Upper lobe of left lung (tissue), 6 donors: ENCODE measurements at places on chromosomes 16 and 17. TPM values are rescaled to one million over a fixed set of nuclear protein-coding genes. Genes with fewer than 3 reads are reported as not detected.

IGSF6 gene
- 7.0 TPM for total RNA-seq

SNX20 gene
- total RNA-seq, result 16.9 TPM

KRTAP17-1 gene
- total RNA-seq, result not detected

ENKD1 gene
- 20.2 TPM for total RNA-seq

GNG13 gene
- total RNA-seq, result not detected

DNA sequence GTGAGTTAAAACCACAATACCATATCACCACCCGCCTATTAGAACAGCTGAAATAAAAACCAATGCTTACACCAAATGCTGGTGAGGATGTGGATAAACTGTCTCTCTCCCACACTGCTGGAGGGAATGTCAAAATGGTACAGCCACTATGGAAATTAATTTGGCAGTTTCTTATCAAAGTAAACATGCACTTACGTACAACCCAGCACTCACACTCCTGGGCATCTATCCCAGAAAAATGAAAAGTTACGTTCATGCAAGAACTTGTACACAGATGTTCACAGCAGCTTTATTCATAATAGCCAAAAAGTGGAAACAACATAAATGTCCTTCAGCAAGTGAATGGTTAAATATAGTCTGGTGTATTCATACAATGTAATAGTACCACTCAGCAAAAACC is 173.2 kb upstream of the MYOCD start:
- H3K27me3 ChIP-seq, result no peaks in the 10 kb centered on the region
- H3K4me1 ChIP-seq, result no peaks in the 10 kb centered on the region
- no peak overlapping the region for H3K4me3 ChIP-seq
- no peak overlapping the region for H3K27ac ChIP-seq

GRCh38 chr16:30820952-30821421 is 34.0 kb upstream of the ZNF629 start:
- H3K27me3 ChIP-seq, result no peaks in the 10 kb centered on the region
- H3K36me3 ChIP-seq, result no peaks in the 10 kb centered on the region
- DNase-seq, result no peak
- no peak overlapping the region for H3K4me3 ChIP-seq
- H3K27ac ChIP-seq, result no peak overlapping the region

GRCh38 chr16:4488499-4488967 is 12.3 kb downstream of the HMOX2 start:
- no peaks in the 10 kb centered on the region for H3K36me3 ChIP-seq
- no peak for DNase-seq
- H3K4me1 ChIP-seq, result peaks cover 29% of the 10 kb centered on the region
- peak overlapping the region; percentile 70 for H3K27ac ChIP-seq
- no peaks in the 10 kb centered on the region for H3K27me3 ChIP-seq

- no peaks in the 10 kb centered on the region for H3K4me1 ChIP-seq
- no peak overlapping the region for H3K4me3 ChIP-seq
- H3K27ac ChIP-seq, result no peak overlapping the region
- no peaks in the 10 kb centered on the region for H3K36me3 ChIP-seq
- DNase-seq, result no peak
- H3K27me3 ChIP-seq, result no peaks in the 10 kb centered on the region
These were observed 9.6 kb downstream of the FTO start for GRCh38 chr16:53713403-53714204.

DNA sequence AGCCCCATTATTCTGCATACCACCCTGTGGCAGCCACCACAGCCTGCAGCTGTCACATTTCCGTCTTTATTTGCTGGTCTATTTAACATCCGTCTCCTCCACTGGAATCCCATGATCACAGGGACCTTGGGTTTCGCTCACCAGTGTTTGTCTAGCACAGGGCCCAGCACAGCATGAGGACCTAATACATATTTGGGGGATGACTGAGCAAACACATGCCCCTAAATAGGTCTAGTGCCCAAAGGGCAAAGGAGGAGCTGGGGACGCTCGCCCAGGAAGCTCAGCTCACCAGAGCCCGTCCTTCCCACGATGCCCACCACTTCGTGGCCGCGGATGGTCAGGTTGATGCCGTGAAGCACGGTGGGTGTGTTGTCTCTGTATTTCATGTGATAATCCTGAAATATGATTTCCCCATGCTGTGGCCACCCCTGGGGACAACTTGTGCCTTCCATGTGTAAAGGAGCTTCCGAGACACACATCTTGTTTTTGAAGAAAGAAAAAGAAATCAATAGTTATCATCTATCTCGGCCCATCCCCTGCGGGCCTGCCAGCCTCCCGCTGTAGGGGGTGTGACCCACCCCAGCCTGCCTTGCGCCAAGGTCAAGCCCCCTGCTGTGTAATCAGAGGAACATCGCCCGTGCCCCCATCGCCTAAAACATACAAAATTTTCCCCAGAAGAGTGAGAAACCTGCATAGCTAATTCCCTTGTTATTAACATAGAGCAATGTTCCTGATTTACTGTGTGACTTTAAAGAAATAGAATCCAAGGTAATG is 21.0 kb upstream of the ABCC12 start:
- DNase-seq, result no peak
- no peak overlapping the region for H3K4me3 ChIP-seq
- H3K4me1 ChIP-seq, result no peaks in the 10 kb centered on the region

DNA sequence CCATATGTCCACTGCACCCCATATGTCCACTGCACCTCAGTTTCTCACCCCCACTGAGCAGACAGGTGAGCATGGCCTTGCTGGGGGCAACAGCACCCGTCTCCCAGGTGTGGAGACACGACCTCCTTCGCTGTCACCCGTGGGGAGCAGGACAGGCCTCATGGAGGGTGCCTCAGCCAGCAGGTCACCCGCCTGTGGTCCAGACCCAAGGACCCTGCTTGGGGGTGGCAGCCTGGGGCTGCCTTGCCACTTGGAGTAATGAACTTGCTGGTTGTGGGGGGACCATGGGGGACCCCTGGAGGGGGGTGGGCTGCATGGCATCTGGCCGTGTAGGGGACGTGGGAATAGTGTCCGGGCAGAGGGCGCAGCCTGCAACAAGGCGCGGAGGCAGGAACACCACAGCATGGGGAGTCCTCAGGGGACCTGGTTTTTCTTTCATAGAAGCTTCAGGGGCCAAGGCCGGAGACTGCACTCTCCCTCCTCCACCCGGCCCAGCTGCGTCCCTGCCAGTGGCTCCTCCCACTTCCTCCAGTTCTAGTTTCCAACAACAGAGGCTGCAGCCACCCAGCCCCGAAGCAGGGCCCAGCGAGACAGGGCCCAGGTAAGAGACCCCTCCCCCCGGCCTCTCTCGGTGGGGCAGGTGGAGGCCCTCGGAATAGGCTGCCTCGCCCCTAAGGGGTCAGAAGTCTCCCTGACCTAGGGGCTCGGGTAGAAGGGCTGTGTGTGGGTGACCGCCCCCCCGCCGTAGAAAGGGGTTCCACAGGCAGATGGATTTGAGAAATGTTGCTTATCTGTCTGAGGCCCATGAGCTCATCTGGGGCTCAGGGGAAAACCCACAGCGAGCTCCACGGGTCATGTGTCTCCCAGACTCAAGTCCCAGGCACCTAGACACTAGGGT is at the start of gene NHLRC4:
NHLRC4 (plus strand) TSS at position 531 of the 898 bp plus-strand sequence. CDS start 1,043 bp downstream, outside the sequence.
- no peaks in the 10 kb centered on the region for H3K36me3 ChIP-seq
- peak; percentile 51 for DNase-seq

GRCh38 chr16:11014136-11014535 is 69.8 kb downstream of the CLEC16A start:
- H3K27ac ChIP-seq, result no peak overlapping the region
- no peak for DNase-seq
- no peaks in the 10 kb centered on the region for H3K36me3 ChIP-seq

DNA sequence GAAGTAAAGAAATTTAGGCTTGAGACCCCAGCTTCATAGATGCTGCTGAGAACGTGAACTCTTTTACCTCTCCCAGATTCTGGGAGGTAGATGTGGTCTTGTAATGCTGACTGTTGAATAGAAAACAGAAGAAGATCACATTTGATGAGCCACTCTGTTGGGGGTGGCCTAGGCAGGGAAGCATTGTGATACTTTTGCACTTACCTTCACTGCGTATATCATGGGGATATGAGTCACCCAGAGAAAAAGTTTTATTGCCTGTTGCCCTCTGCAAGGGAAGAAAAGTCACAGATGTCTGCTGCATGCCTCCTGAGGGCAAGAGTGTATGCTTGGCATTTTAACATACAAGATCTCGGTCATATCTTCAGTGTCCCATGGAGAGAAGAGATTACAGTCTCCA is 365.4 kb downstream of the SNX29 start:
- no peaks in the 10 kb centered on the region for H3K4me1 ChIP-seq
- no peak overlapping the region for H3K27ac ChIP-seq
- DNase-seq, result no peak
- no peaks in the 10 kb centered on the region for H3K27me3 ChIP-seq

DNA sequence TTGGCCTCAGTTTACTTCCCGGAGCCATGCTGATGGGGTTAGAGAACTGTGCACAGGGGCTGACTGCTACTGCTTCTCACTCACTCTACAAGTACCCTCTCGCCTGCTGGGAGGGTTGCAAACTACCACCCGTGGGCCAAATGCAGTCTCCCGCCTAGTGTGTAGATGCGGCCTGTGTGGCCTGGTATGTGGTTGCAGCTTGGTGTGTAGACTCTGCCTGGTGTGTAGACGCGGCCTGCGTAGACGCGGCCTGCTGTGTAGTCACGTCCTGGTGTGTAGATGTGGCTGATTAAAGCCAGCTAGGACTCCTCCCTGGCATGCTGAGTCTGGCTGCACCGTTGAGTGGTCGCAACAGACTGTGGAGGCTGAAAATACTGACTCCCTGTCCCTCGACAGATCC is 7.3 kb downstream of the CANT1 start:
- H3K4me3 ChIP-seq, result no peak overlapping the region
- H3K4me1 ChIP-seq, result peaks cover 21% of the 10 kb centered on the region
- no peak overlapping the region for H3K27ac ChIP-seq
- no peak for DNase-seq

DNA sequence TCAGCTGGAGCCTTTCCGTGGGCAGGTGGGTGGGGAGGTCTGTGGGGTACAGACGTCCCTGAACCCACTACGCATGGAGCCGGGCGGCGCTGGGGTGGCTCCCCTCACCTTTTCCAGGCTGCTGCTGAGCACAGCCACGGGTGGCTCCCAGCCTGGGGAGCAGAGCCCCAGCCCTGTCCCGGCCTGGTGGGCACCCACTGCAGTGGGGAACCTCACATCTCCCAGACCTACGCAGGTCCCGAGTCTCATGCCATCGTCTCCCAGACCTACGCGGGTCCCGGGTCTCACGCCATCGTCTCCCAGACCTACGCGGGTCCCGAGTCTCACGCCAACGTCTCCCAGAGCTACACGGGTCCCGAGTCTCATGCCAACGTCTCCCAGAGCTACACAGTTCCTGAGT is 17.0 kb upstream of the APRT start:
- peaks cover 14% of the 10 kb centered on the region for H3K36me3 ChIP-seq
- no peaks in the 10 kb centered on the region for H3K4me1 ChIP-seq
- DNase-seq, result peak; percentile 68
- H3K27me3 ChIP-seq, result no peaks in the 10 kb centered on the region
- no peak overlapping the region for H3K4me3 ChIP-seq

DNA sequence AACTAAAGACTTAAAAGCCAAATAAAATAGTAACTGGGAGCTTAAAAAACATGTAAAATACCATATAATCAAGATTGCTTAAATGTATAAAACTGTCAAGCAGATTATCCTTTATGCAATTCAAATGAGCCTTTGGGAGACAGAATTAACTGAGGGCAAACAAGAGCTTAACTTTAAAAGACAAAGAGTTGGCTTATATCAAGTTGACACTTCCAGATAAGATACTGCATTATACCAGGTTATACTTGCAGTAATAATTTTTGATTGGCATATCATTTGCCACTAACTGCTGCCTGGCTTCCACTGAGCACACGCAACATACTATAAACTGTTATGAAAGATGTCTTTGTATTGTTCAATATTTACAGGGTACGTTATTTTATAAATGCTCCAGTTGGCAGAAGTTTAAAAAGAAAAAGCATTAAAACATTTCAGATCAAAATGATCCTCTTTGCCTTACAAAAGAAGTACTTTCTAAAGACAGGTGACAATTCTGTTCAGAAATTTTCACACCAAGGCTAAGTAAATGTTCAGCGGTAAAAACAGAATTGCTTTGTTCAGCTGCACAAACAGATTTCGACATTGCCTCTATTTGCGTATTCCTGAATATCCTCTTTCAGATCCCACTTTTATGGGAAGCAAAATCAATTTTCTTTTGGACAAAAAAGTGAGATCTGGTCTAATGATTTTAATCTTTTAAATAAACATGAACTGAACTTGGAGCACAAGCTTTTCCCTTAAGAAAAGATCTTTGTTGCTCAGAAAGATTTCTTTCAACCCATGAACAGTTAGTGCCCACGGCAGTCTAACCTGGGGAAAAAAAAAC is 50.7 kb downstream of the TOX3 start:
- no peak for DNase-seq
- H3K36me3 ChIP-seq, result no peaks in the 10 kb centered on the region
- no peaks in the 10 kb centered on the region for H3K27me3 ChIP-seq
